ENCODE measurements at places on chromosomes 16 and 17. TPM values are rescaled to one million over a fixed set of nuclear protein-coding genes. Genes with fewer than 3 reads are reported as not detected.

DNA sequence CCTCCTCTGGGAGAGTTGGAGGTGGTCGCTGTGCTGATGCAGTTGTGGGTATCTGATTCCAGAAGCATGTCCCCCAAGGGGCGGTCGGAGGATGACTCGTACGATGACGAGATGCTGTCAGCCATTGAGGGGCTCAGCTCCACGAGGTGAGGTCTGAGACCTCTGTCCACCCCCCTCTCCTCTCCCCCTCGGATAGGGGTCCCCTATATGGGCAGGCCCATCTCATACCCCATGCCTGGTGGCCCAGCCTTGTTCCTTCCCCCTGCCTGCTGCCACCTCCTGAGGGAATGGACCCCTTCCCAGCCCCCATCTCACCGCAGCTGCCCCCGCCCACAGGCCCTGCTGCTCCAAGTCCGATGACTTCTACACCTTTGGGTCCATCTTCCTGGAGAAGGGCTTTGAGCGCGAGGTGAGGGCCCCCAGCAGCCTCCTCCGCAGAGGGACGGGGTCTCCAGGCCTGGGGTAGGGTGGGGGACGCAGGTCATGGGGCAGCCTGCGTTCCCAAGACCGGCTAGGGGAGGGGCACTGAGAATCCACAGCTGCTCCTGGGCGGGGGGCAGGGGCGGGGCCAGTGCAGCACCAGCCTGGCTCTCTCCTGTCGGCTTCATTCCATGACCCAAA, 39.2 kb downstream of the ADCY7 start:
- DNase-seq = no peak
- no peak overlapping the region for H3K4me3 ChIP-seq
- H3K27ac ChIP-seq = no peak overlapping the region

Gene RNF222
- total RNA-seq = not detected

Gene RAMP2
- 43.2 TPM for total RNA-seq

Gene TBC1D3I
- not detected for total RNA-seq

DNA sequence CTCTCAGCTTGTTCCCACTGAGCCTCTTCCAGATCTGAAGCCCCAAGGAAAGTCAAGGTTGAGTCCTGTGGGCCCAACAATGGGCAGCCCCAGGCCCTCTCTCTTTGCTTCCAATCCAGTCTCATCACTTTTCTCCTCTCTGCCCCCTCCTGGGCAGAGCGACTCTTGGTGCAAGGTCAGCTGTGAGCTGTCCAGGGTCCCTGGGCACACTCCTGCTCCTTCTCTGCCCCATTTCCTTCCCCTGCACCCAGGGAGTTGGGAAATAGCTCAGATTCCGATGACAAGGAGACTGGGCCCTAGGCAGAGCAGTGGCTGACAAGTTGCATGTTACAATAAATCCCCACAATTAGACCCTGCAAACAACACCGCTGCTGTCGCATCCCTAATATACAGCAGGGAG, 16.1 kb upstream of the CRHR1 start:
- no peak overlapping the region for H3K27ac ChIP-seq
- H3K27me3 ChIP-seq = no peaks in the 10 kb centered on the region
- no peaks in the 10 kb centered on the region for H3K36me3 ChIP-seq
- H3K4me1 ChIP-seq = no peaks in the 10 kb centered on the region

All from tibial nerve (tissue), 4 donors.